ENCODE measurements at places on chromosomes 11 and 22.

DNA sequence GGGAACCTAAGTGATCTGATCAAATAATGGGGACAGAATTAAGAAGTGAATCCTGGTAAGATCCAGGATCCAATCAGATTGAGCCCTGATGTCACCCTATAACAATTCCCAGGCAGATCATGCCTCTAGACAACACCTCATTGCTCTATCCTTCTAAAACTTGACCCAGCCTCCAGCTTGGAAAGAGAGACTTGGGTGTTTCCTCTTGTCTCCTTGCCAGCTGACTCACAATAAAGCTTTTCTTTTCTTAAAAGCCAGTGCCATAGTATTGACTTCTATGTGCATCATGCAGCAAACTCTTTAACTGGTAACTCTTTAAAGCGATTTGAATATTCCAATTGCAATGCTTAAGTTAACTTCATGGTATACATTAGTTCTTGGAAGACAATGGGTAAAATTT is 109.6 kb upstream of the CHORDC1 start:
- no peak for DNase-seq

DNA sequence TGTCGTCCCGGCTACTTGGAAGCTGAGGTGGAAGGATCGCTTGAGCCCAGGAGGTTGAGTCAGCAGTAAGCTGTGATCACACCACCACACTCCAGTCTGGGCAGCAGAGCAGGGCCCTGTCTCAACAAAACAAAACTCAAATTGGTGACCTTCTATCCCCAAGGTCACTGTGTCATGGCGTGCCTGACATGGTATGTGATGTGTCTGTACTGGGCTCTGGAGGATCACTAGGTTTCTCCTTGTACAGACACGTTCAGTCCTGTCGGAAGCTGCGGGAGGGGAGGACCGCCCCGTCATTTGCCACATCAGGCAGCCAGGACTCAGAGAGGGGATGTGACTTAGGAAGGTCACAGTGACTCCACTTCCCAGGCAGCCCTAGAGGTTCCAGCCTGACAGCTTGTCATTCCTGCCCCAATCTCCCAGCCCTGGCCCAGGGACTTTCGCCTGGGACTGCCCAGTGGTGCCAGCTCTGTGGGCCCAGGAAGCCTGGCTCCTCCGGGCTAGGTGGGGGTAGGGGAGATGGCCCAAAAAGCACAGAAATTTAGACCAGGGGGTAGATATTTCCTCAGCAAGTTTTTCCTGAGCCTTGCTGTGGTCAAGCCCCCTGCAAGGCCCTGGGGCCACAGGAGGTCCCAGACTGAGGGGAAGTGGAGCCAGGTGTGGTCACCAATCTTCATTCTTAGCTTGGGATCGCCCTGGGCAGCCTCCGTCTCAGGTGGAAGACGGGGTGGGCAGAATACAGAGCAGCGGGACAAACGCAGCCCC is 53.2 kb downstream of the TRIOBP start:
- DNase-seq: no peak

GRCh38 chr11:43489869-43490465 is 131.2 kb downstream of the TTC17 start:
- no peak for DNase-seq

GRCh38 chr22:46429325-46429853 is 93.9 kb downstream of the TRMU start:
- no peak for DNase-seq

DNA sequence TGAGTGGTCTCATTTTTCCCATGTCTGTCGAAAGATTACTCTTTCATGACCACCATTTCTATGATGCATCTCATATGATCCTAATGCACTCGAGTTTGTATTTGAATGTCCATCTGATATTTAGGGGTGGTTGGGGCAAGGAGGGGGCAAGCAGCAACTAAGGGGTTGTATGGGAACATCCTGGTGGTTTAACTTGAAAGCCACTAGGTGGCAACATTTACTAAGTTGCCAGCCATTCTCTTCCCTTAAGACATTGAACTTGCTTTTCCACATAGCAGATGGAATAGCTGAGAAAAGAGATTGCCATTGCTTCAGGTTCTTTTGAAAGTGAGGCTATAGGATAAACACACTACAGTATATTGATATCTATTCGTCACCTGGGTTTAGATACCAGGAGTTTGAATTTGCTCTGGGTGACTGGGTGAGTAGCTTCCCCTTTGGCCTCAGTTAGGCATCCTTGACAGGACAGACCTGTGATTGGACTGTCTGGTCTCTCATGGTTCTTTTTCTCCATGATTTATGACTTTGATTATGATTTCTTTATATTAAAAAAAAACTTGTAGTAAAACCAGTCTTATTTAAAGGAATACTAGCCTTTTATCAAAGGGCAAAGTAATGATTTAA is 32.4 kb downstream of the NF2 start:
- peak; percentile 59 for DNase-seq

- no peak for DNase-seq
These were observed 122.2 kb downstream of the APOL5 start for GRCh38 chr22:35839841-35840301.

DNA sequence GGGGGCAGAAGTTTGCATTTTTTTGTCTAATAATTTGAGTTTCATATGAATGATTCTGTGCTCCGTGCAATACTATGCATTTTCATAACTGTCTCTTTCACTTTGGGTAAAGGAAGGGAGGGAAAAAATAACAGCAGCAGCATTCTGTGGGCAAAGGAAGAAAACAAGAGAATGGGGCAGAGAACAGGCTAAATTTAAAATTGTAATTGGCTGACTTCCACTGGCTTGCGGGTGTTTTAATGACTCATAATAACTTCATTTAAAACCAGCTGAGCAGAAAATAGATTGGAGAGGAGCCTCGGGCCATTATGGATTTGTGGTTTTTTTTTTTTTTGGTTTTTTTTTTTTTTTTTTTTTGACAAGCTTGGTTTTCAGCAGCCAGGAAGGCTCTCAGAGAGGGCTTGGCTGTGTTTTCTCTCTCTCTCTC is 107.4 kb downstream of the ZBTB16 start:
- DNase-seq: no peak

GRCh38 chr11:414318-414857 is 411 bp downstream of the SIGIRR start:
- no peak for DNase-seq

DNA sequence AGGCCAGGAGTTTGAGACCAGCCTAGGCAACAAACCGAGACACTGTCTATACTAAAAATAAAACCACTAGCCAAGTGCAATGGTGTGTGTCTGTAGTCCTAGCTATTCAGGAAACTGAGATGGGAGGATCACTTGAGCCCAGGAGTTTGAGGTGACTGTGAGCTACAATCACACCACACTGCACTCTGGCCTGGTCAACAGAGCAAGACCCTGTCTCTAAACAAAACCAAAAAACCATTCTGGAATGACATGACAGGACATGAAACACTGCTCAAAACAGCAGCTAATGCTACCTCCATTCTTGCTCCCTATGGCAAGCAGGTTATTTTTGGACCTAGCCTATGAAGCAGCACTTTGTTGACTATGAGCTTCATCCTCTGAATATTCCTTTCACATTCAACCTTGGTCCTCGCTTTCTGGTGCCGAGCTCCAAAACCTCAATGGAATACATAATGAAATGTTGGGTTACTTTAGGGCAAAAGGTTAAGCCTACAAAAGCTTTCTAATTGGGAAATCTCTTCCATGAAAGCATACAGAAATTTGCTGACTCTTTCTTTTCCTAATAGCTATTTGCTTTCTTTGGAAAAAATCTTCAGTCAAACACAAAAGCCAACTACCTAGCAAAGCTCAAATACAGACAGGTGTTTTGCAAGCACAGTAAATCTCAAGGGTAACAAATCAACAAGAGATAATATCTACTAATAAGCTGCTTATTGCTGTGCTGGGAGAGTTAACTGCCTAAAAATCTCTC is 21.1 kb downstream of the SIK3 start:
- no peak for DNase-seq

DNA sequence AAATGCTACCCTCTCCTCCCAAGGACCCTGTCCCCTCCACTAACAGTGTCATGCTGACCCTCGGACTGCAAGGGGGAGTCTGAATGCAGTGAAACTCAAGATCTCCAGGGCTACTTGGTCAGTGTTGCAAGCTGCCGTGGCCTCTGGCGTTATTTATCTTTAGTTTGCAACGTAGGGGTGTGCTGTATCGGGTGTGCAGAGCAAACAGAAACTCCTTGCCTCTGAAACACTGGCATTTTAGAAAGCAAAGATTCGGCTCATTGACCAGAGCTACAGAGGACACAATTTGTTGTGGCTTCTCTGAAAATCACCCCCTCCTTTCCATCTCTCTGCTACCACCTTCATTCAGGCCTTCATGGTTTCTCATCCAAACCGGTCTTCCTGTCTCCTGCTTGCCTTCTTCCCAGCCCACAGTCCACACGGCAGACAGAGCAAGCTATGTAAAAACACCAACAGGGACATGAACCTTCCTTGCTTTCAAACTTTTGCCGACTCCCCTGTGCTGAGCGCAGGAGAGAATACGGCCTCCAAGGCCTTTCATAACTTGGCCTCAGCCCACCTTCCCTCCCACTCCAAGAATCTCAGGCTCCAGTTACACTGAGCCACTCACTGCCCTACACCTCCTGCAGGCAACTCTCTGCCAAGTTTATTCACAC is 14.9 kb downstream of the FZD4 start:
- DNase-seq: no peak

DNA sequence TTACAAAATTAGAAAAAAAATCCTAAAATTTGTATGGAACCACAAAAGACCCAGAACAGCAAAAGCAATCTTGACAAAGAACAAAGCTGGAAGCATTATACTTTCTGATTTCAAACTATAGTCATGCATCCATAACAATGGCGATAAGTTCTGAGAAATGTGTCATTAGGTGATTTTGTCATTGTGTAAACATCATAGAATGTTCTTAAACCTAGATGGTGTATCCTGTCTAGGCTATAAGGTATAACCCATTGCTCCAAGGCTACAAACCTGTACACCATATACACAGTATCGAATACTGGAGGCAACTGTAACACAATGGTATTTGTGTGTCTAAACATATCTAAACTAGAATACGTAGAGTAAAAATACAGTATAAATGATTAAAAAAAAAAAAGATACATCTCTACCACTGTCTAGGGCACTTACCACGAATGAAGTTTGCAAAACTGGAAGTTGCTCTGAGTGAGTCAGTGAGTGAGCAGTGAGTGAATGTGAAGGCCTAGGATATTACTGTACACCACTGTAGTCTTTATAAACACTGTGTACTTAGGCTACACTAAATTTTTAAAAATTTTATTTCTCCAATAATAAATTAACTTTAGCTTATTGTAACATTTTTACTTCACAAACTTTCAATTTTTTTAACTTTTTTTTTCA is 18.1 kb upstream of the SC5D start:
- DNase-seq: no peak

DNA sequence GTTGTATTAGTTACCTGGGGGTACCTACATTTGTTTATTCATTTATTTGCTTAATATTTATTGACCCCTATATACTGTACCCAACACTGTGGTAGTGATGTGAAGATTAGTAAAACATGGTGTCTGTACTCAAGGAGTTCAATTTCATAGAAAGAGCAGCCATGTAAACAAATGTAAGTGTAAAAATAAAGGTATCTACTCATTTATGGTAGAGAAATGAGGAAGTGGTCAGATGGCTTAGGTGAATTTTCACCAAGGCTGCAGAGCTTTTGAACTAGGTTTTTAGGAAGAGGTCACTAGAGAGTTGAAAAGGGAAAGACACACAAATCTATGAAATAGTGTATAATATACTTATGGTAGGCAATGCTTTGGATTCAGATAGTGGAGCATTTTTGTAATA is 11.1 kb downstream of the CTR9 start:
- no peak for DNase-seq

- DNase-seq: no peak
These were observed 44.3 kb downstream of the POLD3 start for GRCh38 chr11:74636630-74637184.

GRCh38 chr22:46604306-46604690 is 15.9 kb upstream of the GRAMD4 start:
- DNase-seq: no peak

GRCh38 chr11:82521427-82521826 is 212.2 kb downstream of the FAM181B start:
- no peak for DNase-seq

- DNase-seq: no peak
These were observed 16.5 kb downstream of the SCYL1 start for GRCh38 chr11:65541093-65541982.

DNA sequence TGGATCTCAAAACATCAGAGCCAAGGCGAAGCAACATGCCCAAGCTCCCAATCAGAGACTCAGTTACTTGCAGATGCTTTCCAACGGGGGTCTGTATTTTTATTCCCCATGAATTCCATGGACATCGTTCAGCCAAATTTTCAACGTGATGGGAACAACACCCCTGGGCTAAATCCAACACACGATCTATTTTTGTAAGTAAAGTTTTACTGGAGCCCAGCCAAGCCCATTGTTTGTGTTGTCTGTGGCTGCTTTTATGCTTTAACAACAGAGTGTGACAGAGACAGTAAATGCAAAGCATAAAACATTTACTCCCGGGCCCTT is 33.7 kb downstream of the SLC5A1 start:
- DNase-seq: no peak

DNA sequence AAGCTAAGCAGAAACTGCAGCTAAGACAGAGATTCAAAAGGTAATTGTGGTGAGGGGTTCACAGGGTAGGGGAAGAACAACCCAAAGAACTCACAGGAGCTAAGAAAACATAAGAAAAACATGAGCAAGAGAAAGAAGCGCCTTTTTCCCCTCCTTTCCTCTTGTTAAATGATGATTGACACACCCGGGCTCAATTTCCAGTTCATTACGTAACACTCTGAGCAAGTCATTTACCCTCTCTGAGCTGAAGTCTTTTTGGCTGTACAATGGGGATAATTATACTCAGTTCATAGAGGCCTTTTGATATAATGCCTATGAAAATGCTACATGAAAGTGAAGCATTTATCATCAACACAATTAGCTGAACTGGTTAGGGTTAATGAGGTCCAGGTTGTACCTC is 17.2 kb downstream of the LRP4 start:
- no peak for DNase-seq

DNA sequence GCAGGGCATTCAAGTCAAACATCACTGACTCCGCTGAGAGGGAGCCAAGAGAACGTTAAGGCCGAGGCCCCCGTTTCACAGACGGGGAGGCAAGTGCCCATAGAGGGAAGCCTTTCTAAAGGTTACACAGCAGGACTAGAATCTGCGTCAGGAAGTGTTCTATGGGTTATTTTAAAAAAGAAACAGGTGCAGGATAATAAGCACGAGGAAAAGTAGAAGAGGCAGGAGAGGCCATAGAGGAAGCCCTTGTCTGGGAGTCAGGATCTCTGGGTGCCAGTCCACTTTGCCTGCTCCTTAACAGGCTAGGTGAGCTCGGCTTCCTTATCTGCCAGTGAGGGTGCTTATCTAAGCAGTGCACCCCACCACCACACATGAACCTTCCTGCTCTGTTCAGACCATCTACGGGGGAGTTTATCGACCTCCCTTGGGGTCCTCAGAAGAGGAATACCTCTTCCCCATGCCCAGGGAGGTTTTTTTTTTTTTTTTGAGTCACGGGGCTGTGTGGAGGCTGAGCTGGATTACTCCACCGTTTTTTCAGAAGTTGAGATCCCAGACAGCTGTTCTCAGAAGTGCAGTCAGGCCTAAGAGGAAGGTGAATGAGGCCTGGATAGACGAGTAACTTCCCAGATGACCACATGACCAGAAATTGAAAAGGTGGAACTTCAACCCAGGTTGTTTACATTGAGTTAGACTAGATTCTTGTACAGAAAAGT is 1.2 kb upstream of the FCHSD2 start:
- DNase-seq: no peak

- DNase-seq: no peak
These were observed 101.4 kb downstream of the C11orf58 start for GRCh38 chr11:16839821-16840220.
